ENCODE measurements at places on chromosomes 7 and 10.

- no peak for DNase-seq
Measured at GRCh38 chr7:128075242-128076095, 44.2 kb upstream of the LRRC4 start.

DNA sequence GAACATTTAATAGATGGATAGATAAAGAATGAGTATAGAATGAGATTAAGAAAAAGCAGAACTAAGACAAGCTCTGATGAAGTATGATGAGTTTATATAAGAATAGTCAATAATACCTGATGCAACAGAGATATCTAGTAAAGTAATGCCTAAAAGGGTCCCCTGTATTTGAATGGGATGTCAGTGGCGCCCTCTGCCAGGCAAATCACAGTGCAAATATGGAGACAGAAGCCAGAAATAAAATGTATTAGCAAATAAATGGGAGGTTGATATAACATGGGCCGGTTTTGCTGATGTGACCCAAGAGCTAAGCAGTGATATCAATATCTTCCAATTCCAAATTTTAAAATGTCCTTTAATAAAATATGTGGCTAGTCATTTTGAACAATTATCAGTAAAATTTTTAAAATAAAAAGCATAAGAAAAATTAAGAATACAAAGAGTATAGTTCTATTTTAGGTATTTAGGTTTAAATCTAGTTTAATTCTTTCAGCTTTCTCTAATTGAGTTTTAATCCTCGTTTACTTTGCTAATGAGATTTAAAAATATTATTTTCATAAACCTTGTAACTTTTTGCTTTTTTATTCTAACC, 62.6 kb downstream of the ADK start:
- peak; percentile 62 for DNase-seq

DNA sequence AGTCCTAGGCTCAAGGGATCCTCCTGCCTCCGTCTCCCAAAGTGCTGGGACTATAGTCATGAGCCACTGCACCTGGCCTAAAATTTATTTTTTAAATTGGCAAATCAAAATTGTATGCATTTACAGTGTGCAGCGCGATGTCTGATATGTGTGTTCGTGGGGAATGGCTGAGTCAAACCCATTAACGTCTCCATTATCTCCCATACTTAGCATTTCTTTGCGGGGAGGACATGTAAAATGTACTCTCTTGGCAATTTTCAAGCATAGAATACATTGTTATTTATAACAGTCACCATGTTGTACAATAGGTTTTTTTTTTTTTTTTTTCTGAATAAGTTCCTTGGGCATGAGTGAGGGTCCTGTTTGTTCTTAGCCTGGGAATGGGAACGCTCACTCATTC, 3.8 kb downstream of the TMEM184A start:
- no peak for DNase-seq

GRCh38 chr7:106369352-106369751, 84.6 kb upstream of the NAMPT start:
- DNase-seq: peak; percentile 78

DNA sequence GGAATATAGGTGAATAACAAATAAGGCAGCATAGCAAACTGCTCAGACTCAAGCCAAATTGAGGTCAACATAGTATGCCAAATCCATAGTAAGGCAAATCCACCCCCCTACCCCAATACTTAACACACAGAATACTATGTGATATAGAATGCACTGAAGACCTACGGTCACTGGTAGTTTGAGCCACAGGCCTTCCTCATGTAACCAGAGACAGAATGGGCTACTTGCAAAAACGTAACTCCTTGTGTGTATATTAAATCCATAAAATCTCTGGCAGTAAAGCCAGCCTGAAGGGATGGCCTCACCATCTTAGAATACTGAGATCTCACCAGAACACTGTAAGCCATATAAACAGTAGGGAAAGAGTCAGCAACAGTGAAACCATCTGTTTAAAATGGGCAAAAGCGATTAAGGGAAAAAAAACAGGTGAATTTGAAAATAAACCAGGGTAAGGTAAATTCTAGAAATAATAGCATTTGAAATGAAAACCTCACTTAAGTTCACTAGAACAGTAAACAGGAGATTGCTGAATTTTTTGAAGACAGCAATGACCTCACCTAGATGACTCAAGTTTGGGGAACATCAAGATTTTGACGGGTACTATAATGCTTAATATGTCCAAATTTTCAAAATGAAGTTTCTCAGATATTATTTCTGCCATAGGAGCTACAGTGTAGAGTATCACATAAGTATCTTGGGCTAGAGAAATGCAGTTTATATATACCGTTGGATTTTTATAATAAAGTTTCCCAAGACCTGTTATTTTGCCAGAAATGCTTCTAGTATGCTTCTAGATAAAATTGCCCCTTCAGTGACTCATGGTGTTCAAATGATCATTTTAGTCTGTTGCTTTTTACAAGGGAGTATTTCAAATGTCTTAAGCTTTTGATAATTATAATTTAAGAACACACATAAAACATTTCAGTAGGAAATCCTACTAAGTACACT, 13.9 kb downstream of the HNRNPA2B1 start:
- no peak for DNase-seq

- no peak for DNase-seq
Measured at GRCh38 chr7:134343796-134344195, 27.1 kb upstream of the SLC35B4 start.

All from HCEC 1CT (cell line).